ENCODE measurements at places on chromosomes 2 and 18.

DNA sequence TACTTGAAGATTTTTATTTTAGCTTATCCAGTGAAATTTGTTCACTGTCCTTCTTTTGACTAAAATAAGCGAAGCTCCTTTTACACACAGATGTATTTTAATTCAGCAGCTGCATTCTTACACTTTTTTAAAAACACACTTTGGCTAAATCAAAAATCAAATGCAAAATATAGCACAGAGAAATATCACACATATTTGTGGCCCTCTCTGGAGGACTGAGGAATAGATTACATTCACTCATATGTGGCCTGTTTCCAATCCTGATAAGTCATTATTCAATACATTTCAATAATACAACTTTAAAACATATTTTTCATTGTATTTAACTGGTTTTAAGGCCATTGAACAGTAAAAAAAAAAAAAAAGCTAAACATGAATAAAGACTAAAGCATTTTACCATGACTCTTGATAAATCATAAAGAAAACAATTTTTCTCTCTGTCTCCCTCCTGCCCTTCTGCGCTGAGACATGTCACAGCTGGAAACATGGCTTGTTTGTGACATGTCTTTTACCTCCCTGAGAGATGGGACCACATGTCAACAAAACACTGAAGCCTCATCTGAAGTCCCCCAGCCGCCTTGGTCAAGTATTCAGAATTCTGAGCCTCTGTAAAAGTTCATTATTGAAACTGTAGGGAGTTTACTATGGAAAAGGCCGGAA is 221.0 kb downstream of the ZNF407 start:
- no peak for DNase-seq

DNA sequence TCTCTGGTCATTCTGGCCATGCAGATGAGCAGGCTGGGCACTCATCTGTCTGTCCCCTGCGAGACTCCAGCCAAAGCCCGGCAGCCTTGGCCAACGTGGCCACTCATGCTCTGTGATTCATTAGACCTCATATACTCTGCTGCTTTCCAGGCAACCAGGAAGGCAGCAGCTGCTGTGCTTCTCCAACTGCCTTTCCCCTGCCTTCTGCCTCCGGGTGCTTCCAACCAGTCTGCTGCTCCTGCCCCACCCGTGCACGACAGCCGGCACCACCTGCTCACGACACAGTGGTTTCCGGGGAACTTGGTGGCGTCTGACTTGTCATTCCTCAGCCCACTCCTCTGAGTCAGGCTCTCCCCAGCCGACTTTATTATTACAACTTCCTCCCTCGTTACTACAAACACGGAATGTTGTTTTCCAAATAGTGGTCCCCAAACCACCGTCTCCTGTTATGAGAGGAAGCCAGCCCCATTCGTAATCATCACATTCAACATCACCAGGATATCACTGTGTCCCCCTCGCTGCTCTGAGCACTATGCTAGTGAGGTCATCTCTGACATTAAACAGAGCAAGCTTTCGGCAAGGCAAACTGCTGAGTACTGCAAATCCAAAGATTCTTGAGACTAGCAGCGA is 392.4 kb downstream of the ALK start:
- DNase-seq: no peak

- no peak for DNase-seq
Measured at GRCh38 chr2:153004627-153005026, 286.2 kb downstream of the ARL6IP6 start.

GRCh38 chr2:146267093-146267492 is 1577.7 kb upstream of the ACVR2A start:
- DNase-seq: no peak

GRCh38 chr2:86525421-86526340 is 37.6 kb downstream of the CHMP3 start:
- DNase-seq: no peak

- DNase-seq: peak; percentile 15
Measured at GRCh38 chr2:19059076-19059475, 299.3 kb downstream of the OSR1 start.

GRCh38 chr2:200590090-200590489 is 4.3 kb downstream of the AOX1 start:
- DNase-seq: no peak

- no peak for DNase-seq
Measured at GRCh38 chr2:18763338-18763737, 174.0 kb upstream of the NT5C1B start.

GRCh38 chr2:23448906-23449305 is 63.9 kb downstream of the KLHL29 start:
- no peak for DNase-seq

DNA sequence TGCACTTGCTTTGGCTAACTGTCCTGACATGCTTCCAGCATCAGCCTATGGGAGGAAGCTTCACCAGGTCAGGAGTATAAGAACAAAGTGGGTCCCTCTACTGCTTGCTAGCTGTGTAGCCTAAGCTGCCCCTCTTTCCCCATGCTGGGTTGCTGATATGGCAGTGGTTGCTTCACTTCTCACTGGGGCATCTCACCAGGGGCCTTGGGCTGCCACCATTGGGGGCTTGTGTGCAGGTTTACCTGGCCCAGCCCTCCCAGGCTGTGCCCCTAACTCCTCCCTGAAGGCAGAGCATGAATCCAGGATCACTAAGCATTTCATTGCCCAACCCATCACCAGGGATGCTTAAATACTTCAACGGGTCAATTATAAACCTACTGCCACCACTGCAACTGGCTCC is 817.1 kb upstream of the TMEFF2 start:
- DNase-seq: no peak

- no peak for DNase-seq
Measured at GRCh38 chr2:58976375-58977071, 735.4 kb upstream of the FANCL start.

DNA sequence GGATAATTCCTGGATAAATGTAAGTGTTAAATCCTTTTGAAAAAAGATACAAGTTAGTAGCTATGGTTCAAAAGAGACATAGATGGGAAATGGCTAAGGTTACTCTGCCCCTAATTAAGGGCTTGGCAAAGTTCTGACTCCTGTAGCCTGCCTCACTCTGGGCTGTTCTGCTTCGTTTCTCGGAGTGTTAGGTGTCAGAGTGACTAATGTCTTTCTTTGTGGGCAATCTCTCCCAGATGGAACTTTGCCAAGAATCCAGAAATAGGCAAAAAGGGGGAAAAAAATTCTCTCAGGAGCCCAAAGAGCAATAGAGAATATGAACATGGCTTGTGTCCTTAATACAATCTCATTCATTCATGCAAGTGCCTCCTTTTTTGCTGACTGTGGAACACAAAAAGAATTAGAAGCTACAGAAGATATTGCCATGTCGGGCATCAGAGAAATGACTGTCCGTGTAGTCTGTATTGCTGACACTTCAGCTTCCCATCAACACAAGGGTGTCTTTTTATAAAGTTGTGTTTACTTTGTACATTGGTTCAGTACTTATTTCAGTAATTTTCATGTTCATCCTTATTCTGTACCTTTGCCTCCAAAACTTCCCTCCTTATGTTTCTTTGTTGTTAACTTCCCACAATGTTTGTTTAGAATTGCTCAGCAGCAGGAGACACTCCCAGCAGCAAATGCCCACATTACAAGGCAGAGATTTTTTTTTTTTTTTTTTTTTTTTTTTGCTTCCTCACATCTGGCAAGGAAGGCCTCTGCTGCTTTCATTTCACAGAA is 134.0 kb downstream of the FTCDNL1 start:
- no peak for DNase-seq

DNA sequence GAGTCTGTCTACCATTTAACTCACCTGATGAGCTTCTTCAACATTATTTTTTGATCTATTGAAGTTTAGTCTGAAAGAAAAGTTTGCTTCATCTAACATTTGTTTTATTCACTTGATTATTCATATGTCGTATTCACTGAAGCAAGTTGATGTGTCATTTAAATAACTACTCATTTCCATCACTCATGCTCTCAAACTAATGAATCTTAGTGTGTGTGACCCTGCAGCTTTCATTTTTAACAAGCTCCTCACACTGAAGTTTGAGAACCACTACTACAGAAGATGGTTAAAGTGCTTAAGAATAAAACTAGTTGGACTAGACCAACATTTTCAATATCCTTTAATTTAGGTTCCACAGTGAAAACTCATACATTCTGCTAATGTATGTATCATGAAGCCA is 1.8 kb upstream of the ABI2 start:
- DNase-seq: no peak

DNA sequence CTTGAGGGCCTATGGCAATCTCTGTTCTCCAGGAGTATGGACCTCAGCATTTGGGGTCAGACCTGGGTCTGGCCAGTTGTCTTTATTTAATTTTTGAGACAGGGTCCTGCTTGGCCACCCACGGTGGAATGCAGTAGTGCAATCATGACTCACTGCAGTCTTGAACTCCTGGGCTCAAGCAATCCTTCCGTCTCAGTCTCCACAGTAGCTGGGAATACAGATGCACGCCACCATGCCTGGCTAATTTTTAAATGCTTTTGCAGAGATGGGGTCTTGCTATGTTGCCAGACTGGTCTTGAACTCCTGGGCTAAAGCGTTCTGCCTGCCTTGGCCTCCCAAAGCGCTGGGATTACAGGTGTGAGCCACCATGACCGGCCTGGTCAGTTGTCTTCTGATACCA is 46.4 kb upstream of the INHBB start:
- DNase-seq: no peak

DNA sequence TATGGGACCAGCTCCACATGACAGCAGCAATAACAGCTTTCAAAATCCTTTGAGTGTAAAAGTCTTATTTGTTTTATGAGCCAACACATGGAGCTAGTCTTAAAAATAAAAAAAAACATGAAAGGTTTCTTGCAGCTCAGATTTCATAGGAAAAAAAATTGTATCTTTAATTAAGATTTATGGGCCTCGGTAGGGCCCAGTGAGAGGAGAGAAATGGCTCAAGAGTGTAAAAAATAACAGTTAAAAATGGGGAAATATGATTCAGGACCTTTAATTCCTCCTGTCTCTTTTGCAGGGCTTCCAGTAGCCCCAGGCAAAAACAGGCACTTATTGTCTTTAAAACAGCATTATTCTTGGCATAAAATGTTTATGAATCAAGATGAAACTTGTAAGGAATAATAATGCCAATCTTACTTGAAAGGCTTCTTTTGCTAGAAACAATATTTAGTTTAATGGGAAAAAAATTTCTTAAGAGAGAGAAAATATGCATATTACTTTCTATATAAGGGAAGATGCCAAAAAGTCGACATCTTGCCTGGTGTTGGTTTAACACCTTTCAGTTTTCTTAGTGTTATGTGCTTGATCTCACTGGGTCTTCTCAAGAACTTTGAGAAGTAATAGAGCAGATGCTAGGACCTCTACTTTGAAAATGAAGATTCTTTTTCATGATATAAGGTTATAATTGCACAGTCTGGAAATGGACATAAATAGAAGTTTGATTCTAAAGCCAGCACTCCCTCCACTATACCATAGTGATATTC is 71.3 kb upstream of the SETBP1 start:
- DNase-seq: no peak

DNA sequence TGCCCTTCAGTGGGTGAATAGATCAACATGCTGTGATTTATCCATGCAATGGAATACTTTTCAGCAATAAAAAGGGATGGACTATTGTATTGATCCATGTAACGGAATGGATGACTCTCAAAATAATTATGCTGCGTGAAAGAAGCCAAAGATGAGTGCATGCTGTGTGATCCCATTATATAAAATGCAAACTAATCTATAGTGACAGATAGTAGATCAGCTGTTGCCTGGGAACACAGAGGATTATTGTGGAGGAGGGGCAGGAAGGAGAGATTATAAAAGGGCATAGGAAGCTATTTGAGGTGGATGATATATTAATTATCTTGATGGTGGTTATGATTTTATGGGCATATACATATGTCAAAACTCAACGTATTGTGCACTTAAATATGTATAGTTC is 55.5 kb upstream of the ADAM23 start:
- DNase-seq: no peak

DNA sequence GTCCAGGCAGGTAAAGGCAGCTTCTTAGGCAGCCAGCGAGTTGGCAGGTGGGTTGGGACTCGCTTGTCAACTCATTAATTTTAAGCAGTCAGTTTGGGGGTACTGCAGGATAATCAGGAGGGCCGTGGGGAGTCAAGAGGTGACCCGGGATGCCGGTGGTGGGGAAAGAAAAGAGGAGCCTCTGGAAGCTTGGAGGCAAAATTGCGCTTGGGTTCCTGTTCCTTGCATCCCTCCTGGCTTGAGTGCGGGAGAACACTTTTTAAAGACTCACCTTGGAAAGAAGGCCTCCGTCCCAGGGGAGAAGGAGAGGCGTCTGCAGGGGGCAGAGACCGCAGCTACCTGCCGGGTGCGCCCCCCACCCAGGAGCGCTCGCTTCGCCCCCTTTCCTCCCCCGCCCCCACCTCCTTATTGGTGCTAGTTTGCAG is at the start of gene KCNJ3:
Gene KCNJ3, plus strand, starts transcription at position 400 of the 425 bp plus-strand sequence. CDS start 81 bp downstream, outside the sequence.
- DNase-seq: no peak

GRCh38 chr2:108918941-108919341 is 70.1 kb downstream of the EDAR start:
- DNase-seq: no peak

DNA sequence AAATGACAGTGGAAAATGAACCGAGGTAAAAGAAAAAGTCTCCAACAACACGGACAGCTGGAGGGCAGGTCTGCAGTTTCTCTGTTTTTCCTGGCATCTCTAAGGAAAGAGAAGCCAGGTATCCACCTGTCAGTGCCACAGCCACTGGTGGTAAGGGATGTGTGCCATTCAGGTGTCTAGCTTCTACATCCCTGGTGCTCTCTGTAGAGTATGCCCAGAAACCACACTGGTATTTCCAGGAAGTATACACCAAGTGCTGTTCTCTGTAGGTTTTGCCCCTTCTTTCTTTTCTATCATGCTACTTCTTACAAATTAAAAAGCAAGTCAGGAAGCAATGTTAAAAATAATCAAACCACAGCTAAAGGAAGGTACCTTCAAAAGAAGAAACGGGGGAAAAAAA is 7.6 kb upstream of the AGFG1 start:
- DNase-seq: no peak

DNA sequence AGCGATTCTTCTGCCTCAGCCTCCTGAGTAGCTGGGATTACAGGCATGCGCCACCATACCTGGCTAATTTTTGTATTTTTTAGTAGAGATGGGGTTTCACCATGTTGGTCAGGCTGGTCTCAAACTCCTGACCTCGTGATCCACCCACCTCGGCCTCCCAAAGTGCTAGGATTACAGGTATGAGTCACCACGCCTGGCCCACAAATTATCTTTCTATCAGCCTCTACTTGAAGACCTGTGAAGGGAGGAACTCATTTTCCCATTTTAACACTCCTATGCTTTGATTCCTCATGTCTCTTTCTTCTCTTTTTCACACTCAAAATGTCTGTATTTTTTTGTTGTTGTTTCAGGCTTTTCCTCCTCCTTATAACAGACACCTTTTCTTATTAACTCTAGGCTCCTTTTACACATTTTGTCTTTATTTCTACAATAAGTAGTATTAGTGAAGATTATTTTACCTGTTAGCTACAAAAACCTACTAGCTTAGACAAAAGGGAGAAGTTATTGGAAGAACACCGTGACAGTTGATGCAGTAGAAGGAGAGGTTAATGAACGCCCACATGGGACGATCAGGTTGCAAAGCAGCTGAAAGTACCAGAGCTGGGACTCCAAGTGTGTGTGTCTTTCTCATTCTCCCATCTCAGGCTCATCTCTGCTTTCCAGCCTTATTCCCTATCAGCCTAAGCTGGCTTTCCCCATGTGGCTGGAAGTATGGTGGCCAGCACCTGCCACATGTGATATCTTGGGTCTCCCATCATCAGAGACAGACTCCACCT is 97.6 kb upstream of the AGAP1 start:
- DNase-seq: no peak

Data from neural progenitor cell (in vitro differentiated cells).